Neuronal stem cell (in vitro differentiated cells): ENCODE measurements at places on chromosomes 6 and 20.
A peak's percentile ranks its signal among the peaks of the same experiment; 100 is the strongest.

GRCh38 chr20:54068495-54068894 lies 1.9 kb downstream of the BCAS1 start:
- no peak for DNase-seq

DNA sequence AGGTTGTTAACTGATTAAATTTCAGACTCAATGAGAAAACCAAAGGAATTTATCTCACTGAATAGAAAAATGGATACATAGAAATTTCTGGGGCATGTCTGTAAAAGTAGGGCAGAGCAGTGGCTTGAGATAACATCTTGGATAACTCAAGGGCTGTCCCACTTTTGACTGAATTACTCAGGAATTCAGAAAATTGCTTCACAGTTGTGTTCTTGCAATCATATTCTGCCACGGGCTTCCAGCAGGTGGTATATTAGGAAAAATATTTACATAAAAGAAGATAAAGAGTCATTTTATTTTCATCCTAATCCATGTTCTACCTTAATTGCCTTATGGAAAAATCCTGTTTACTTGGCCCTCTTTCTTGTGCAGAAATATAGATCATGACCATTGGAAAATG lies 156.4 kb upstream of the AKIRIN2 start:
- DNase-seq = no peak

GRCh38 chr6:52929321-52930164 lies 20.0 kb upstream of the GSTA3 start:
- DNase-seq = no peak

DNA sequence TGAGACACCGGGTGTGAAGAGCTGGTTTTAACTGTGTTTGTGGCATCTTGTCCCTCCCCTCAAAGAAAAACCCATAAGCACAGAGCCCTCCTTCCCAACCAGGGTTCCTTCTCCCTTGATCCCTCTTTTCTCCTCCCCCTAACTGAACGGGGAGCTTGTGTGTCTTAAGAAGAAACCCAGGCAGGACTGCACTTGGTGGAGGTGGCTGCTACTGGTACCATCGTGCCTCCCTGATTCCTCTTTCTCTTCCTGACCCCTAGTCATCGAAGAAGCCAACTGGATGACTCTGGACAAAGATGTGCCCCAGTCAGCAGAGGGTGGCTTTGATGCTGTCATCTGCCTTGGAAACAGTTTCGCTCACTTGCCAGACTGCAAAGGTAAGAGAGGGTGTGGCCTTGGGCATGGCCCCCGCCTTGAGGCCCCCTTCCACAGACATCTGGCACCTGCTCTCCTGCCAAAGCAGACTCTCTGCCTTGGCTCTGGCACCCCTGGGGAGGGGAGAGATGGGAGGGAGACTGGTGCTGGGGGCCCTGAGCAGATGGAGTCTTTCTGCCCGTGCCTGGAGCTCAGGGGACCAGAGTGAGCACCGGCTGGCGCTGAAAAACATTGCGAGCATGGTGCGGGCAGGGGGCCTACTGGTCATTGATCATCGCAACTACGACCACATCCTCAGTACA lies 2.1 kb downstream of the GNMT start:
- DNase-seq = no peak

GRCh38 chr6:116363759-116364158 lies 7.0 kb upstream of the DSE start:
- DNase-seq = no peak

DNA sequence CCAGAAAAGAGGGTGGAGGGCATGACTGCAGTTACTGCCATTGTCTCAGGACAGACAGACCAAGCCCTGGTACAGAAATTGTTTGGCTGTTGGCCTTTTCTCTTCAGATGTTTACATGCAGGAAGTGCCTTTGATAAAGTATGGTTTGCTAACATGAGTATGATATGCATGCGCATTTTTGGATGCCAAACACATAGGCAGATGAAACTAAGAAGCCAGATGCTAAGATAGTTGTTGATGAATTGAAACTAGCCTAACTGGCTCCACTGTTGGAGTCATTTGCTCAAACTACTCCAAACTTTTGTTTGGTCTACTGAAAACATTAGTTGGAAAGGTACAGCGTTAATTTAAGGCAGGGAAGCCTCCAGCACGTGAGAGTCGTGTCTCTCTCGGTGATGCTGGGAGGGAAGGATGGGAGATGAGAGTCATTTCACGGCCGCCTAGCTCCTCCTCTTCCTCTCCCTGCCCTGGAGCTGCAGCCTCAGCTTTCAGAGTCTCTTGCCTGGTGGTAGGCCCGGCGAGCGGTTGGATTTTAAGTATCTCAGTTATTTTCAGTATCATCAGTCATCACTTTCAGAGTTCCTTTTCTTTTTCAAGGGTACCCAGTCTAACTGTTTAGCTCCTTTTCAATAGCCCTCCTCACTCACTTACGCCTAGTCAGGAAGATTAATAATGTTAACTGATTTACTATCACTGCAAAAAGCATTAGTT lies 29.7 kb downstream of the RREB1 start:
- DNase-seq = no peak

DNA sequence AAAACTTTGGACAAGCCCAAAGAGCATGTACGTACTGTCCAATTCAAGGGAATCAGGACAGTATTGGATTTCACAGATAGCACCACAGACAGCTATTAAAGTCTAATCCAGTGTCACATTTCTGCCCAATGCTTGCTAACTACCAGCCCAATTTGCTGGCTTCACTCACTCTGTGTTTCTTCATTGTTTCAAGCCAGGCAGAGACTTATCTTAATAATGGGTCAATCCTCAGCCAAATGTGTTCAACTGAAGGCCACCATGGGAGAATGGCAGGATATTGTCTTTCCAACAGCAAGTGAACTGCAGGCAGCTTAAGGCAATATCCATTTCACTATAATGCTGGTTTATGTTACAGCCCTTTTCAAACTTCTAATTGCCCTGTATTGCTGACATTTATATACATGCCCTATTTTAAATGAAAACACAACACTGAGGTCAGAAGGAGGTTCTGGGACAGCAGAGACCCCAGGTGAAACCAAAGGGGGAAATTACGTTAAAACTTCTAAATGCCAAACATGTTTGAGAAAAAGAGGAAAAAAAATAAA lies 142.1 kb upstream of the RSPO3 start:
- peak; percentile 15 for DNase-seq

- DNase-seq = no peak
Measured at GRCh38 chr20:38799203-38799602, 6.3 kb upstream of the PPP1R16B start.

- DNase-seq = no peak
Measured at GRCh38 chr20:38932457-38933120, 6.4 kb downstream of the FAM83D start.

- DNase-seq = no peak
Measured at GRCh38 chr6:68042339-68043121, 592.6 kb upstream of the ADGRB3 start.

- DNase-seq = no peak
Measured at GRCh38 chr6:9064156-9064555, 628.8 kb upstream of the SLC35B3 start.

- DNase-seq = no peak
Measured at GRCh38 chr6:146546443-146547043, 2.9 kb downstream of the RAB32 start.

GRCh38 chr6:168167431-168168315 lies 88.7 kb upstream of the FRMD1 start:
- no peak for DNase-seq

DNA sequence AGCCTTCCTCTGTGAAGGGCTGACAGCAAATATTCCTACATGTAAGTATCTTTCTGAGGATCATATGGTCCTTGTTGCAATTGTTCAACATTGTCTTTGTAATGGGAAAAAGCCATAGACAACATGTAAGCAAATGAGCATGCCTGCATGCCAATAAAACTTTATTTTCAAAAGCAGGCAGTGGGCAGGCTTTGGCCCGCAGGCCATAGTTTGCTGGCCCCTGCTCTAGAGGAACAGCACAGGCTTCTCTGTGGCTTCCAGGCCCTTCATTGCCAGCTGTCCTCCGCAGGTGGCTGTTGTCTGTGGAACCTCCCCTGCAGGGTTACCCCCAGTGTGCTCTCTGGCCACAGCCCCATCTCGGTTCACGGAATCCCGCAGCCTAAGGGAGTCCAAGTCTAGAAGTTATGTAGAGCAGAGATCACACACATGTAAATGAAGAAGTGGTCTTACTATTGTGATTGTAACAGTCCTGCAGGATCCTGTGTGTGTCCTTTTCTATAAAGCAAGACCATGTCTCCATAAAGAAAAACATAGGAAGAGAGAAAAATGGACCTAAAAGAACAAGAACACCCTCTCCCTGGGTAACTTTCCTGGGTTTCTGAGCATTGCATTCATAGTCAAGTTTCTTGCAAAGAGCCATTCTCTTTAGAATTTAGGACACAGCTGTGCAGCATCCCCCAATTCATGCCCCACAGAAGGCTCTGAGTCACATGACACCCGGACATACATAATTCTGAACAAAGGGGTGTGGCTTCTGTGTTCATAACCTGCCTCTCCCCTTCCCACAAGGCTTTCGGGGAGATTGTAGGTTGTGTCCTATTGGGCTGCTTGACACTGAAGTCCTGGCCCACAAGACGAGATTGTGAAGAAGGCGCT lies 10.0 kb downstream of the UNC93A start:
- DNase-seq = no peak

- DNase-seq = no peak
Measured at GRCh38 chr6:143414769-143415168, 35.7 kb downstream of the ADAT2 start.

DNA sequence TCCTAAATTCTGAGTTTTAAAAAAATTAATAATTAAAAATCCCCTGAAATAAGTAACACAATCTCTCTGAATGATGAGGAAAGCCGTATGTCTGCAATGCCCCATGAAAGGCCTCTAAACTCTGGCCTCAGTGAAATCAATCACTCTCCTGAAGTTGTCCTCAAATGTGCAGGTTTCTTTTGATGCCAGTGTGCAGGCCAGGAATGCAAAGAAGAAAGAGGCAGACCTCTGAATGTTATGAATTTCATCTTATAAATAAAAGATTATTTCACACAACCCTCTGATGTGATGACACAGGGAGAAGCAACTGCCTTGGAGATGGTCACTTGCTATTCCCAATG lies 121.8 kb downstream of the TBXT start:
- DNase-seq = no peak

DNA sequence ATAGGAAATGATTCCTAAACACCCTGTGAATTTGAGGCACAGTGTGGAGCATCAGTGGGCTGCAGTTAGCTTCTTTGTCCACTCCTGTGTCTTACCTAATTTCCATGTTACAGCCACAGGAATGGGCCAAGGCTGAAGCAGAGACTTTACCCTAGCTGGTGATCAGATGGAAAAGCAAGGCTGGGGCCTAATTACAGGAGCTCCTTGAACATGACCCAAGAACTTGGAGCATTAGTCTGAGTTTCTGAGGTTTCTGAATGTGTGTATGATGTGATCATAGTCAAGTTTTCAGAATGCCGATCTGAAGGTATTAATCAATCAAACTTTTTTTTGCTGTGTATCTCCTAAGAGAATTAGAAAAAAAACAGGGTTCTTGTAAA lies 18.0 kb downstream of the HECA start:
- no peak for DNase-seq

DNA sequence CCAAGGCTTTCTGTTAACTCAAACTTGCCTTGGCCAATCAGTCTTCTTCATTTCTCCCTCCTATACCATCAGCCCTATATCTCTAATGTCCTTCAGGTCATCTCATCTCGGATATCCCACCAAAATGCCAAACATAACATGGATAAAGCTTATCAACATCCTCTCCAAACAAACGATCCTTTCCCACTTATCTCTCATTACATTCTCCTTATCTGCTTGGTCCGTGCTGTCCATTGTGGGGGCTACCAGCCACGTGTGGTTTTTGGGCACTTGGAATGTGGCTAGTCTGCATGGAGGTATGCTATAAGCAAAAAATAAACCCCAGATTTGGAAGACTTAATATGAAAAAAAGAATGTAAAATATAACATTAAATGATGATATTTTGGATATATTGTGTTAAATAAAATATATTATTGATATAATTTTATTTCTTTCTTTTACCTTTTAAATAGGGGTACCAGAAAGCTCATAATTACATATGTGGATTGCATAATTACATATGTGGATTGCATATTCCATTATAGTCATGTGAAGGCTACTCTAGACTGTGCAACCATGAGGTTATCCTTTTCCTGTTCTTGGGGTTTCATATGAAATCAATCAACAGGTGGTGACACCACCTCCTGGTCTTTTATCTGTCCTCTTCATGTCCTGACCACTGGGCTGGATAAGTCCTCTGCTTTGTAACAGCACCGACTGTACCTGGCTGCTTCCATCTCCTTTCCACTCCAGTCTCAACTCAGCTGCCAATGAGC lies 123.0 kb downstream of the CD83 start:
- DNase-seq = no peak

DNA sequence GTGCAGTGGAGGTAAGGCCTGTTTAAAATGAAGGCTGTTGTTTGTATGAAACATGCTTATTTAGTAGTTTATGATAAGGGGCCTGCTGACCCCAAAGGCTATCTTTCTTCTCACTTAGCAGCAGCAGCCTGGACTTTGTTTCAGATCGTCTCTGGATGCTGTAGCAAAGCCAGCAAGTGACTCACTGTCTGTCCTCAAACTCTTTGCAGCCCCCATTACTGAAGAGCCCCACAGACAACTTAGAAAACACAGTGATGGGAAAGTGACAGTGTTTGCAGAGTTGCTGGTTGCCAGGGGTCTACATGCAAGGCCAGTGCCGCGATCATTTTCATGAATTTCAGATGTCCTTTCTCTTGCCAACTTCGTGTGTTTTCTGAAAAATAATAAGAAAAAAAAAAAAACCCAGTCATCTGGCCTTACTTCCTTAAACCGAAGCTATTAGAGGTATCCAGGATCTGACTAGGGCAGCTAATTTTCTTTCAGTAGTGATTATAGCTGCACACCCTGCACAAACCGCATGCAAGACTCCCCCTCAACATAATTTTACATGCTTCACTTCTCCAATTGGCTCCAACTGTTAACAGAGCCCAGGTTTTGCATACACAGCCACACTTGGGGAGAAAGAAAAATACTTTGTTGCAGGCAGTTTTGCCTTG lies 11.6 kb upstream of the F13A1 start:
- DNase-seq = no peak
